ENCODE measurements at places on chromosomes 12 and 14. TPM values are rescaled to one million over a fixed set of nuclear protein-coding genes. Genes with fewer than 3 reads are reported as not detected.

CLEC4C gene
- total RNA-seq, result not detected

BCL2L14 gene
- total RNA-seq, result not detected

TMEM132C gene
- total RNA-seq, result not detected

- no peak for DNase-seq
These were observed 136.9 kb downstream of the STXBP6 start for GRCh38 chr14:24913021-24913420.

DNA sequence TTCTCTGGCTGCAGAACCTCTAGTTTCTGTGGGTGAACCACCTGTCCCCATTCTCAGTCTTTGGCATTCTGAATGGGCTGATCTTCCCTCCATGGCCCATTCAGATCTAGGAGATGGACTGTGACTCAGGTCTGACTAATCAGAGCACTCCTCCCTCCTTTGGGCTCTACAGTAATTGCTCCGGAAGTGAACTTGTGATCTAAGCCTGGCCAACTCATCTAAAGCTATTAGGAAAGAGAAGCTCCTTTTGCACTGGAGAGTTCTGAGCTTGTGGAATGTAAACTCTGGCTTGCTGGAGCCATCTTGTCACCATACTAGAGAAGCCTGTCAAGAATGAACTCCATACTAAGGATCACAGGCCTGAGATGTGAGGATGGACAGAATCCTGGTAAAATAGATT, 168.2 kb downstream of the SUDS3 start:
- peak; percentile 13 for DNase-seq

GRCh38 chr14:78029601-78030372, 140.4 kb upstream of the NRXN3 start:
- DNase-seq, result peak; percentile 42

DNA sequence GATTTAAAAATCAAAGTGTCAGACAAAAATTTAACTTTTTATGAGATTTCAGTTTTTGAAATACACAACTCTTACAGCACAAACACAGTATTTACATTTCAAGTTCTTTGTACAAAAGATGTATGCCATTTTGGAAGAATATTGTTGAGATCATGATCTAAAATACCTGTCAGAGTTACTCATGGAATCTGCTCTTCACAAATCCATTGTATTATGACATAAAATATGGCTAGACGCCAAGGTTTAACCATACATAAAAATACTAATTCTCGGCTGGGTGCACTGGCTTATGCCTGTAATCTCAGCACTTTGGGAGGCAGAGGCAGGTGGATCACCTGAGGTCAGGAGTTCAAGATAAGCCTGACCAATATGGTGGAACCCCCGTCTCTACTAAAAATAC, 6.2 kb upstream of the SYCP3 start:
- no peak for DNase-seq

GRCh38 chr14:95067526-95067925, 89.8 kb downstream of the DICER1 start:
- DNase-seq, result no peak

- DNase-seq, result no peak
These were observed 34.2 kb downstream of the CKAP4 start for GRCh38 chr12:106213662-106214061.

DNA sequence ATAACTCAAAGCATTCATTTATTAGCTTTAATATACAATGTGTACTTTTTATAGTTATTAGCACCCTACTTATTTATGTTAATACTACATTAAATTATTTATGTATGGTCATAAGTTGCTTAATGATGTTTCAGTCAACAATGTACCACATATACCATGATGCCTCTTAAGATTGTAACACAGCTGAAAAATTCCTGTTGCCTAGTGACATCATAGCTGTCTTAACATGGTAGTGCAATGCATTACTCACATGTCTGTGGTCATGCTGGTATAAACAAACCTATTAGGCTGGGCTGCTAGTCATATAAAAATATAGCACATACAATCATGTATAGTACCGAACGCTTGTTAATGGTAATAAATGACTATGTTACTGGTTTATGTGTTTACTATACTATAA, 120.4 kb downstream of the ANO6 start:
- no peak for DNase-seq
